ENCODE measurements at places on chromosomes 5 and 9.

- DNase-seq, result no peak
These were observed 6.0 kb downstream of the OR13D1 start for GRCh38 chr9:104700306-104700705.

GRCh38 chr9:27421577-27421976 lies 102.5 kb upstream of the IFNK start:
- no peak for DNase-seq

GRCh38 chr9:119282476-119283077 lies 86.7 kb downstream of the BRINP1 start:
- DNase-seq, result no peak

DNA sequence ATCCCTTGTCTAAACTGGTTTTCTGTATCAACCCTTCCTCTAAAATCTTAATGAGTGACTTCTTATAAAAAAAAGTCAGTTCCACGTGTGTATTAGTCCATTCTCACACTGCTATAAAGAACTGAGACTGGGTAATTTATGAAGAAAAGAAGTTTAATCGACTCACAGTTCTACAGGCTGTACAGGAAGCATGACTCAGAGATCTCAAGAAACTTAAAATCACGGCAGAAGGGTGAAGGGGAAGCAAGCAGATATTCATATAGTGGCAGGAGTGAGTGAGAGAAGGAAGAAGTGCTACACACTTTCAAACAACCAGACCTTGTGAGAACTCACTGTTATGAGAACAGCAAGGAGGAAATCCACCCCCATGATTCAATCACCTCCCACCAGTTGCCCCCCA lies 307.8 kb upstream of the ARRDC3 start:
- DNase-seq, result no peak

GRCh38 chr5:82163452-82164175 lies 114.5 kb downstream of the RPS23 start:
- no peak for DNase-seq

DNA sequence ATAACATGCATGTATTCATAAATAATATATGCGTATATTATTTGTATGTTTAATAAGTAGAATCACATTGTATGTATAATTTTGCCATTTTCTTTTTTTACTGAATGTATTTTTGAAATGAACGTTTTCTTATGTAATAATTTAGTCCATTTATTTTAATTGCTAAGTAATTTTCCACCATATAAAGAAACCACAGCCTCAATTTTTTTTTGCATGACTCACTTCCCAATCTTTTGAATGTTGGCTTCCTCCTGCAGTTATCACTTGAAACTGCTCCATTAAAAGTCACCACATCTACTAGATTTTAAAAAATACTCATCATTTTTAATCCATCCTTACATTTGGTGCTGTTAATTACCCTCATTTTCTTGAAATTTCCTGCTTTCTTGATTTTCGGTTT lies 363.3 kb upstream of the MEF2C start:
- DNase-seq, result no peak

DNA sequence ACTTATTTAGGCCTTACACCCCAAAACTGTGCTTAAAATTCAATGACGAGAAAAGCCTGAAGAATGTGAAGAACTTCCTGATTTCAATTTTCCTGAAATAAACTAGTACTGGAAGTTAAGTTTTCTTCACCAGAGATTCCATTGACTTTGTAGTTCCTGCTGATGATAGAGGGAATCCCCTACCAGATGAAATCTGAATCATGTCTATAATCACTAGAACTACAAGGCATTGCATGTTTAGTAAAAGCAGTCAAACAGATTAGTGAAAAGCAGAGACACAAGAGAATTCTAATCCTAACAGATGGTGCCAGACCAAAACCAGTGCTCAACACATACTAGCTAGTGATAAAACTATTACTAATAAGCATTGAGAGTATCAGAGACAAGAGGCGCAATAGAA lies 130.0 kb downstream of the PDE4D start:
- no peak for DNase-seq

DNA sequence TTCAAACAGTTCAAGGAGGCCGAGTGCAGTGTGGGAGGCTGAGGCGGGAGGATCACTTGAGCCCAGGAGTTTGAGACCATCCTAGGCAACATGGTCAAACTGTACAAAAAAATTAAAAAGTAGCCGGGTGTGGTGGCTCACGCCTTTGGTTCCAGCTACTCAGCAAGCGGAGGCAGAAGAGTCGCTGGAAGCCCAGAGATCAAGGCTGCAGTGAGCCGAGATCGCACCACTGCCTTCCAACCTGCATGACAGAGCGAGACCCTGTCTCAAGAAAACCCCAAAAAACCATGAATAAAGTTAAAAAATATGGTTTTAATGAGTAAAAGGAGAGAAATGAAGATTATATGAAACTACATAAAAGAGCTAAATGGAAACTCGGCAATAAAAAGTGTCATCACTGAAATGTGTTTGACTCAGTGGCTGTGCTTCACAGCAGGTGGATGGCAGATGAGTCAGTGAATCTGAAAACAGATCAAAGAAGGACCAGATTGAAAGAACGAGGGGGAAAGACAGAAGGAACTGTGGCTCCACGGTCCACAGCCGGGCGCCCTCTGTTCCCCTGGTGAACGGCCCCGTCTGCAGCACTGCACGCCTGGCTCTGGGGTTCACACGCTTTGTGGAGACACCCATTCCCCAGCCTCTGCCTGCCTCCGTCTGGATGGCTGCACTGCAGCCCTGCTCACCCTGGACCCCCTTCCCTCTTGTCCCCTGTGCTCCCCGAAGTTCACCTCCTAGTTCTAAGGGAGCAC lies 25.1 kb downstream of the EXD3 start:
- DNase-seq, result no peak

- DNase-seq, result no peak
These were observed 198.9 kb downstream of the DAB2IP start for GRCh38 chr9:121850366-121850765.

DNA sequence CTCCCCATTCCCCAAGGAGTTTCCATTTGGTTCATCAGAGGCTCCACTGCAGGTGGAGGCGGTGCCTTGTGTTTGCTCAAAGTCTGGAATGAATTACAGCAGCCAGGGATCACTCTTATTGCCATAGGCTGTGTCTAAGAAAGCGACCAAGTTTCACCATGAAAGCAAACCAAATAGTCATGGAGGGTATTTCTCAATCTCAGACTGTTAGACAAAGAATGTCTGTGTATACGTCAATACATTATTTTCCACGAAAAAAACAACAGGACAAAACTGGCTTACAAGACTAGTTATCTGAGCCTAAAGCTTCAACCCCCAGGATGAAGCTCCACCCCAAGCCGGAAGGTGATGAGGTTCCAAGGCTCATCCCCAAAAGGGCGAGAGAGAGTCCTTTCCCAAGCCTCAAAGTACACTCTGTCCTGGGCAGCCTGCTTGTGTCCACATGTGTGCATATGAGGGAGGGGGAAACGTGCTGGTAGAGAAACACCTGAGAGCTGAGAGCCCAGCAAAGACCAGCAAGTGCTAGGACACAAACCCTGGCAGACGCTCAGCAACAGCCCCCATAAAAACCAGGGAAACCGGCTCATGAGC lies 4.3 kb downstream of the B4GALT1 start:
- no peak for DNase-seq

DNA sequence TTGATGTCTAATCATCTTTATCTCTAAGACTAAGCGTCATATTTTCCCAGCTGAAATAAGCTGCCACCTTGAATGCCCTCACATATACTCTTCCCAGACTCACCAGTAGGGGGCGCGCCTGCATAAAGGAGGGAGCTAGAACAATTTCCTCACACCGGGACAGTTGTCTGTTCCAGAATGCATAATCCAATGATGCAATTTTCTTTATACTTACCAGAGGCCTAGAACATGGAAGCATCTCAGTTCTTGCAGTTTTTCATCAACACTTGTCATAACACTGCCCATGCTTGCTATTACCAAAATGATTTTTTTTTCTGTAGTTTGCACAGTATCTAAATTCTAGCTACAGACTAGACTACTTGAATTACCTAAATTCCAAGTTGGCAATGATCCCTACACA lies 203.9 kb downstream of the FRMD3 start:
- peak; percentile 71 for DNase-seq

DNA sequence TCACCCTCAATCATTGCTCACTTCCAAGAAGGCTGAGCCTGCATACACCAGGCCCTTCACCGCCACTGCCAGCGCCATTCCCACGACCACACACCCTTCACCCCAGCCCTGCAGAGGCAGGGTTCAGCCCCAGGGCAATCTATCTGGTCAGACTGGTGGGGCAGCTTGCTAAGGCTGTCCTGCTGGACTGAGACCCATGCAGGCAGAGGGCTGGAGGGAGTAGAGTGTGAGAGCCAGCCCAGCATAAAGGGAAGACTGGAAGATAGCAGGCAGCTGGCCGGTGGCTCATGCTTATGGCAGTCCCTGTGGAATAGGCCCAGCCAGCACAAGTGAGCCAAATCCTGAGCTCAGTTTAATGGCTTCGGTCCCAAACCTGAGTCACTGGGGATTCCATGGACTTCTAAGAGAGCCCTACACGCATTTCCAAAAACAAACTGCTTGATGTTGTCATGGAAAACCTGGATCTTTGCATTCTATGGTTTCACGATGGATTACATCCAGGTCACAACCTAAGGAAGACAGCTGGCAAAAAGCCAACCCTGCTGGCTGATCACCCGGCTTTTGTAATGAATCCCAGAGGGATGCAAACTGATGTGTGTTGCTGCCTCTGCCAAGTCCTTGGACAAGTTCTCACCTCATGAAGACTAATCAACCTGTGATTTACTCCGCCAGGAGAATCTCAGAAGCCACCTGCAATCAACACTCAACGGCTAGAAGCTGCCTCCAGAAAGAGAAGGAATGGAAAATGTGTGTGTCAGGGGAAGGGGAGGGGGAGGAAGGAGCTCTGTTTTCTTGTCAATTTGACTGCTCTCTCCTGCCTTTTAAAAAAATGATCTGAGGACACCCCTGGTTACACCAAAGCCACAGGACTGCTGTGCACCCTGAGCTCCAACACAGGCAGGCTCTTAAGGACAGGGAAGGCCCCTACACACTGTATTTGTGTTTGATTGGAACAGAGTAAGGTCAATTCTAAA lies 143.6 kb downstream of the LHFPL2 start:
- DNase-seq, result peak; percentile 85

DNA sequence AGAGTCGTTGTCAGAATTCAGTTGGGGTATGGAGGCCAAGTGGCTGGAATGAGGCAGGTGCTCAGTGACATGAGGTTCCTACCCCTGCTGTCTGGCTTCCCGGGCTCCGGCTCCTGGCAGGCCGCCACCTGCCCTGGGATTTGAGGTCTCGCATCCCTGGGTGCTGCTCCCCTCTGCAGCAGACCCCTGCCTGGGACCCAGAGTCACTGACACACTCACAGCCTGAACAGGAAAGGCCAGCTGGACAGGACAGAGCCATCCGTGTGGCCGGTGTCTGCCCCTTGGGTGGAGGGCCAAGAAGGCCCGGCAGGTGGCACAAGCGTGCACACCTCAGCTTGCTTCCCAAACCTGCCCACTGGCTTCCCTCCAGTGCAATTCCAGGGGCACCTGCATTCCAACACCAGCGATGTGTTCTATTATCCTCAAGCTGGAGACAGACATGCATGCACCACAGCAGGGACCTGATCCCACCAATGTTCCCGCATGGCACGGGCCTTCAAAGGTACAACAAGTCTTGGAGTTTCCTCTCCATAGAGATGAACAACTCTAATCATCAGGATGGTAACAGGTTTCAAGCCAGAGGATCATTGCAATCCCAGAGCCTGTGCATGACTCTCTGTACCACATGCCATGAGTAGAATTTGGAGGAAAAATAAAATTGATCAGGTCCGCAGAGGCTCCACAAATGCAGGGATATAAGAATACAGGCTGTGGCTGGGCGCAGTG lies 45.6 kb upstream of the RNF130 start:
- DNase-seq, result no peak

GRCh38 chr5:87383216-87383615 lies 29.5 kb downstream of the CCNH start:
- no peak for DNase-seq

GRCh38 chr5:1549475-1550030 lies 25.8 kb upstream of the LPCAT1 start:
- DNase-seq, result no peak

- DNase-seq, result no peak
These were observed 64.9 kb upstream of the STK32A start for GRCh38 chr5:147169901-147170300.
